ENCODE measurements at places on chromosomes 4 and X.

GRCh38 chrX:67543818-67544217 is at the start of gene AR:
Gene AR (plus strand): TSS chrX:67544021. CDS start chrX:67545147, 1,126 bp downstream.
- no peak for DNase-seq

DNA sequence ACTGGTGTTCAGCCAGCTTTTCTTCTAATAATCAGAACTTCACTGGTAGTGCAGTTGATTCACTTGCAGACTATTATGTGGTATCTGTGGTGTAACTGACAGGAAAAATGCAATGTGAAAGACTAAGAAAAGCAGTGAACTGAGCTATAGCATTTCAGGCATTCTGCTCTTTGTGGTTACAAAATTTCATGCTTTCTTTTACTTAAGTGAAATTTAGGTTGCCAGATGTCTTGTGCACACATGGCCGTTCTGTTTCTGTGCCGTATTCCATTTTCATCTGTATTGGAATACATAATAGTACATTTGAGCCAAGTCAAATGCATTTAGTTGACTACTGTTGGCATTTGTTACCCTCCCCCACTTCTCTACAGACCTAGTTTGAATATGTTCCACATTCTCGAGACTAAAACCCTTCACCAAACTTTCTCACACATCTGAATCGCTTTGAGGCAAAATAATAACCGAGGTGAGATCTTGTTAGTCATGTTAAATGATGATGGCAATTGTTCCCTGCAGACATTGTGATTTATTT is 8.2 kb downstream of the RTL3 start:
- DNase-seq, result no peak

- no peak for DNase-seq
Measured at GRCh38 chr4:8177552-8177951, 18.9 kb upstream of the ABLIM2 start.

GRCh38 chr4:35966566-35966965 is 277.7 kb downstream of the ARAP2 start:
- no peak for DNase-seq

GRCh38 chr4:632926-633325 is 7.6 kb downstream of the PDE6B start:
- no peak for DNase-seq

DNA sequence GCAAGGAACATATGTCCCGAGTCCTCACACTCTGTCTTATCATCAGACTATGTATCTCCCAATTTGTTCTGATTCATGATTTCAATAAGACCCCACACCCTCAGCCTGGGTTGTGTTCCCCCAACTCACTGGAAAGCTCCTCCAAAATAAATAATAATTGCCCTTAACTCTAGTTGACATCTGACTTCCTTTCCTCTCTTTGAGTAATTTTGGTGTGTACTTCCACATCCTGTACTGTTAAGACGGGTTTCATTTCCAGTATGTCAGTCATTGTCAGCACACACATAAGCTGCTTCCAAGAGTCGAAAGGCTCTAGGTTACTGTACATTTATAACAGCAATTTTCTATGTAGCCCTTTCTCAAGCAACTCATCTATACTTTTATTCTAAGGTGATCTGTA is 52.2 kb upstream of the C1QTNF7 start:
- no peak for DNase-seq

DNA sequence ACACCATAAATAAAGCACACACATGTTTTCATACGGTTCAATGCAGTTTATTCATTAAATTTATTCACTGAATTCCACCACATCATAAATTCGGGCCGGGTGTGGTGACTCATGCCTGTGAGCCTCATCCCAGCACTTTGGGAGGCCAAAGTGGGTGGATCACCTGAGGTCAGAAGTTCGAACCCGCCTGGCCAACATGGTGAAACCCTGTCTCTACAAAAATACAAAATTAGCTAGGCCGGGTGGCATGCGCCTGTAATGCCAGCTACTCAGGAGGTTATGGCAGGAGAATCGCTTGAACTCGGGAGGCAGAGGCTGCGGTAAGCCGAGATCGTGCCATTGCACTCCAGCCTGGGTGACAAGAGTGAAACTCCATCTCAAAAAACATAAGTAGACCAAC is 131.6 kb downstream of the PDS5A start:
- DNase-seq, result no peak

- no peak for DNase-seq
Measured at GRCh38 chr4:151887816-151888180, 127.0 kb upstream of the GATB start.

GRCh38 chr4:74037076-74037955 is 1.2 kb downstream of the CXCL3 start:
- no peak for DNase-seq

DNA sequence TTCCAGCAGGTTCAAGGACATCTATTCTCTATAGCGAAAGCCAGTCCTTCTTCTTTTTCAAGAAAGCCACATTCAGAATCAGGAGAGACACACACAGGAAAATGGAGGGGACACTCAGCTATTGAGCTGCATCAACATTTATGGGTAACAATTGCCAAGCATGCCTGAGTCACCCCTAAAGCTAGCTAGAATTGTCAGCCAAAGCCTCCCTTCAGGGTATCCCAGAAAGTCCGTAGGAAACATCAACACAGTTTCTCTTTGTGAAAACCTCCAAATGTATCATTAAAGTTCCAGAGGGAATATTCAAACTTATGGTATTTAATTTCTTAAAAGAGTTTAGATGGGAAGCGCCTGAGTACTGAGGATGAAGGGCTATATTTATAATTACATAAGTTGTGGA is 331.1 kb upstream of the SLC7A11 start:
- no peak for DNase-seq

DNA sequence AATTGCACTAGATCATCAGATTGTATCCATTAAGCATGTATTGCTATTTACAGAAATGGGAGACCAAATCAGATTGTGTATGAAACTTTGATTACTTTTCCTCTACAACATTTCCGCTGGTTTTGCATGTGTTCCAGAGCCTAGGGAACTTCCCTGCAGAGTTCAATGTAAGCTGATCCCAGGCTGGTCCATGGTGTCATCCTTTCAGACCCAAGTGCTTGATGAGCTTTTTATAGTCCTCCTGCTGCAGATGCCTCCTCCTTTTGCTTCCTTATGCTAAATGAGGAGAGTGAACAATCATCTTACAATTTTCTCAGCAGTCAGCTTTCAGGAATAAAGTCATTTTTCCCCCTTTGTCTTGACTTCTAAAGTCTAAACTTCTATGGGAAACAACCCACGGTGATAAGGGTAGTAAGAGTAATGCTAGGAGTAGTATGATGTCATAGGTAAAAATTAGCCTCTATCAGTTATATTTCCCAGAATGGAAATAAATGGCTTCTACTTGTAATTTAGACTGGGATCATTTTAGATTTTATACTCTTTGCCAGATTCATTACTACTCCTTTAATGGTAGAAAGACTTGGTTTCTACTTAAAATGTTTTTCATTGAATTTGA is 55.1 kb upstream of the SLC4A4 start:
- DNase-seq, result no peak

- DNase-seq, result no peak
Measured at GRCh38 chrX:4935401-4935800, 1222.0 kb upstream of the PRKX start.

GRCh38 chrX:5397409-5397808 is 831.3 kb downstream of the NLGN4X start:
- no peak for DNase-seq
